ENCODE measurements at places on chromosomes 16 and 17.
A peak's percentile ranks its signal among the peaks of the same experiment; 100 is the strongest.

DNA sequence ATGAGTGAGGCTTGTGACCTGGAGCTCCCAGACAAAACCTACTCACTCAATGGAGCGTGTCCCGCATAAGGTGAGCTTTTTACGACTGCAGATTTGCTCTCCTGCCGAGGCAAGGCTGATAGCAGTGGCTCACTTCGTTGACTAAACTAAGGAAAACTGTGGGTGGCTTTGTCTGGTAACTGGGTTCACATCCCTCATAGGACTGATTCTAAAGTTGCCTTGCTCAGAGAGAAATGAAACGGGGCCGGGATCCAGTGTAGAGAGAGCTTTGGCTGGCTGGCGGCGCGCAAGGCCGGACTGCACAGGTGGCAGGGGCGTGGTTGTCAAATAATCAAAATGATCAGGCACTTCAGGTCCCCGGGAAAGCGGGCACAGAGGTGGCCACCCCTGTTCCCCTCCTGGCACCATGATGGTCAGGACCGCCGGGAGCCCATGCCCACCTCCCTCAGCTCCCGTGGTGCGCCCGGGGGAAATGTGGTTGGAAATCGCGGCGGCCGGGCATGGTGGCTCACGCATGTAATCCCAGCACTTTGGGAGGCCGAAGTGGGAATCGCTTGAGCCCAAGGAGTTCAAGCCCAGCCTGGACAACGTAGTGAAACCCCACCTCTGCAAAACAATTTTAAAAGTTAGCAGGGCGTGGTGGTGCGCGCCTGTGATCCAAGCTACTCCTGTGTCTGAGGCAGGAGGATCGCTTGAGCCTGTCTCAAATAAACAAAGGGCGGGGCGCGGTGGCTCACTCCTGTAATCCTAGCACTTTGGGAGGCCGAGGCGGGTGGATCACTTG is 26.6 kb upstream of the OR1F1 start:
- DNase-seq: no peak

DNA sequence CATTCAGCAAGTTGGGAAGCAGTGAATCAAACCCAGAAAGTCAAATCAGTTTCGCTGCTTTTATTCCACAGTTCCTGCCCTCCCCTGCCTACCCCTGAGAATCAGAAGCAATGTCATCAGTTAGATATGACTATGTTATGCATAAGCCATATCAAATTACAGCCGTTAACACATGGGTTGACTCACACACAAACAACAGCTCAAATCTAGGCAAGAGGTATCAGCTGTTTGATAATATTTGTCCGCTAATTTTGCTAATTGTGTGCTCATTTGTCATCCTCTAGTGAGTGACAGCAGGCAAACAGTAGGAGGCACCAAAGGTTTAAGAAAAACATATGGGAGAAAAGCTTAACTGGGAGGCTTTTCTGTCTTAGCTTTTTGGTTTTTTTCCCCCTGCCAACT is 327.4 kb upstream of the CCL2 start:
- DNase-seq: no peak

DNA sequence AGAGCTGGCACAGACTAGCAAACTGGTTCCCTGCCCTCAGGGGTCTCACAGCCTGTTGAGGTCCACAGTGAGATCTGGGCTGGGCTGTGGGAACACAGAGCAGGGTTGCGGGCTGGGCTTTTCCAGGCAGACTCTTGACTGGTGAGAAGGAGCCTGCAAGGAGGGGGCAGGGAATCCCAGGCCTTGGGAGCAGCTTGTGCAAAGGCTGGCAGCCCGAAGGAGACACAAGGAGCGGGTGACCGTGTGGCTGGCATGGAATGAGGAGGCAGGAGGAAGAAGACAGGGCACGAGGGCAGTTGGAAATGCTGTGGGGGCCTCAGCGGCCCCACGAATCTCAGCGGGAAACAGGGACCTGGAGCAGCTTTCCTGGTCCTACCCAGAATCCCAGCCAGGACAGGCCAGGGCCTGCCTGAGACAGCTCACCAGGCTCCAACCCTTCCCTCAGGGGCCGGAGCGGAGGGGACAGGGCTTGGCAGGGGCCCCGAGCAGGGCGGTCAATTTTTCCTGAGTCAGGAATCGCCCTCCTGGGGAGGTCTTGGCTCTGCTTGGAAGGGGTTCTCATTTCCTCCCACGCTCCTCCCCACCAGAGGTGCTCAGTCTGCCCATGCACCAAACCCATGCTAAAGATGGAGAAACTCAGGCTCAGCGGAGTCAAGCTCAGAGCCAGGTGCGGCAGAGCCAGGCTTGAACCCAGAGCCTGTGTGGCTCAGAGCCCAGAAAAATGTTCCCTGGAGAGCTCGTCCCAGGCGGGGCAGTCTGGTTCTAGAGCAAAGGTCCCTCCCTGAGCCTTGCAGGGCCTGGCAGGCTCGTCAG is 9.2 kb upstream of the SNN start:
- no peak for DNase-seq

DNA sequence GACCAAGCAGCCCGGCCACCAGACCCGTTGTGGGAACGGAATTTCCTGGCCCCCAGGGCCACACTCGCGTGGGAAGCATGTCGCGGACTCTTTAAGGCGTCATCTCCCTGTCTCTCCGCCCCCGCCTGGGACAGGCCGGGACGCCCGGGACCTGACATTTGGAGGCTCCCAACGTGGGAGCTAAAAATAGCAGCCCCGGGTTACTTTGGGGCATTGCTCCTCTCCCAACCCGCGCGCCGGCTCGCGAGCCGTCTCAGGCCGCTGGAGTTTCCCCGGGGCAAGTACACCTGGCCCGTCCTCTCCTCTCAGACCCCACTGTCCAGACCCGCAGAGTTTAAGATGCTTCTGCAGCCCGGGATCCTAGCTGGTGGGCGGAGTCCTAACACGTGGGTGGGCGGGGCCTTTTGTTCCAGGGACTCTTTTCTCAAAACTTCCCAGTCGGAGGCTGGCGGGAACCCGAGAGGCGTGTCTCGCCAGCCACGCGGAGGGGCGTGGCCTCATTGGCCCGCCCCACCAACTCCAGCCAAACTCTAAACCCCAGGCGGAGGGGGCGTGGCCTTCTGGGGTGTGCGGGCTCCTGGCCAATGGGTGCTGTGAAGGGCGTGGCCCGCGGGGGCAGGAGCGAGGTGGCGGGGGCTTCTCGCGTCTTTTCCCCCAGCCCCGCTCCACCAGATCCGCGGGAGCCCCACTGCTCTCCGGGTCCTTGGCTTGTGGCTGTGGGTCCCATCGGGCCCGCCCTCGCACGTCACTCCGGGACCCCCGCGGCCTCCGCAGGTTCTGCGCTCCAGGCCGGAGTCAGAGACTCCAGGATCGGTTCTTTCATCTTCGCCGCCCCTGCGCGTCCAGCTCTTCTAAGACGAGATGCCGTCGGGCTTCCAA is at the start of gene SLC2A4:
Gene SLC2A4 (plus strand): TSS at position 645 of the 879 bp plus-strand sequence. CDS start 217 bp downstream, at position 862.
- peak; percentile 87 for DNase-seq

DNA sequence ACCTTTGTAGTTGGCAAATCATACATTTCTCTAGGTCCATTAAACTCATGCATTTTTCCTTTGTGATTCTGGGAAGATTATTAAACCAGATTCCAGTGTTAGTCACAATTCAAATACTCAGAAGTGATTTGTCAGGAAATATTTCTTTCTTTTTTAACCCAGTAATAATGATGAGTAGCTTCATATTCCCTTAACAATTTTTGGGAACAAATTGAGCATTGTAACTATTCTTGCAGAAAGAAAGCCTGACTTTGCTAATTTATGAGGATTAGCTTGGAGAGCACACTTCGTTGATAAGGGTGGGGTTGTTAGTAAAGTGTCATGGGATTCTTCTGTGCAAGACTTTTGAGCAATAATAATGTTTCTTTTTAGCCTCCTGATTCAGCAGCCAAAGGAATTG is 18.7 kb upstream of the KRT24 start:
- DNase-seq: no peak

GRCh38 chr16:24953721-24954120 is 61.4 kb downstream of the ARHGAP17 start:
- no peak for DNase-seq

DNA sequence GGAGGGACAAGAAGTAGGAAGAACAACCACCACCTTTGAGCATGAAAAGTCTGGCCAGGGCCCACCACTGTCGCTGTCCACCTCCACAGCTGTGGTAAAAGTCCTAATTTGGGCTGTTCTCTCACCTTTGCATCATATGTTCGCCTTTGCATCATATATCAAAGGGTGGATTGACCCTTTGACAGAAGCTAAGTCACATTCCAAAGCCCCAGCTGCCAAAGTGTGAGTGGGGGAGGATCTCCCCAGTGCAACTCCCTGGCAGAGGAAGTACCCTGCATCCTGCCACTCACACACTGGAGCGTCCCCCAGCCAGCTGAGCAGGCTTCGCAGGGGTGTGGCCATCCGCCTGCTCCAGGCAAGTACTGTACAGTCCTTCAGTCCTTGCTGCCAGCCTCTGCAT is 12.7 kb upstream of the SPECC1 start:
- no peak for DNase-seq

GRCh38 chr17:43652124-43652480 is 9.6 kb downstream of the MEOX1 start:
- DNase-seq: no peak

- DNase-seq: peak; percentile 64
Measured at GRCh38 chr16:24010440-24011089, 174.8 kb downstream of the PRKCB start.

DNA sequence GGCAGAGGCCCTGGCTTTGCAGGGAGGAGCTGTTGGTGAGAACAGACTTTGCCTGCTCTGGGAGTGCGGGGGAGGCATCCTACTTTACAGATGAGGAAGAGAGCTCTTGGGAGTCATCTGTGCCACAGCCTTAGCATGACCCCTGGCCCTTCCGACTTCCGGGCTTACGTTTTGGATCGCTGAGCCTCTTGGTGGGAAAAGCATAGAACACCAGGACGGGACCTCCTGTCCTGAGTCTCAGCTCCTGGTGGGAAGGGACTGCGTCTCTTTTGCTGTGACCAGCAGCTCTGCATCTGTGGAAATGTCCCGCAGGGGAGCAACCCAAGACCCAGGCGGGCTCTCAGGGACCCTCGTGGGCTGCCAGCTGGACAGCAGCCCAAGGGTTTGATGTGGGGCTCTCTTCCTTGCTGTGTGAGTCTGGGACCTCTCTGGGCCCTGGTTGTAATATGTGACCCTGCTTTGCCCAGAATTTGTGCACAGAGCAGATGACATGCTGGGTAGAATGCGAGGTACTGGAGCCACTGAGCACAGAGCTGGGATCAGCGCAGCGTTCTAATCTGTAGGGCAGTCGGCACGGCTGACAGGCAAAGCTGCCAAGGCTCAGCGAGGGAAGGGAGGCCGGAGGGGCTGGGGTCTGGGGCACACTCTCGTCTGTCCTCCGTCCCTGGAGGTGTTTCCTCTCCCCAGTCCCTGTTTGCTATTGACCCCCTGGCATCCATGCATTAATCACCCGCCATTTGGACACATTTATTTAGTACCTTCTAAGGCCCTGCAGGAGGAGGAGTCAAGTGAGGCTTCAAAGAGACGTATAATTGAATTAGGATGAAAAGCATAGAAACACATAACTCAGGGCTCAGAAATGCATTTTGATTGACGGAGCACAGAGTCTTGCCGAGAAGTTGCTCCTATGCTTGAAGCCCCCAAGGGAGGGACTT is 64.0 kb downstream of the NT5M start:
- DNase-seq: no peak

- DNase-seq: no peak
Measured at GRCh38 chr17:17363638-17364337, 60.6 kb downstream of the NT5M start.

DNA sequence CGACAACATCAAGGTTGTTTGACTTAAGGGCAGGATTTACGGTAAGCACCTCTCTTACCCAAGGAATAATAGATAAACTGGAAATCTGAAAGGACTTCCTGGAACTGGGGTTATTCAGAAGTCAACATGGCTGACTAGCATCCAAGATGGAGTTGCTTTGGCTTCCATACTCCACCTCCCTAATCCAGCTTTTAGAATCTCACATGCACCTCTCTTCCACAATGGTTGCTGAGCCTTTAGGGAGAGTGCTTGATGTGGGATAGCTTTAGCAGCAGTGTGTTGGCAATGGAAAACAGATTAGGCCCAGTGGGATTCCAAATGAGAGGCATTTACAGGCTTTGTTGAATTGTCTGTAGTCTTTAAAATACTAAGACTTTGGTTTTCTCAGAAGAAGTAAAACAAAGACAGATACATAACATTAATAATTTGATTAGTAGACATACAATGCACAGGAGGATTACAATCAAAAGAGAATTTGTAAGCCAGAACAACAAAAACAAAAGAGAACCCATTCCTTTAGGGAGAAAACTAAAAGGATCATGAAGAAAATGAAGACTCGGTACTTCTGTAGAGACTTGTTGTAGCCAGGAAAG is 222.0 kb downstream of the HS3ST3B1 start:
- no peak for DNase-seq

- no peak for DNase-seq
Measured at GRCh38 chr17:3034578-3034920, 28.9 kb downstream of the OR1D5 start.

DNA sequence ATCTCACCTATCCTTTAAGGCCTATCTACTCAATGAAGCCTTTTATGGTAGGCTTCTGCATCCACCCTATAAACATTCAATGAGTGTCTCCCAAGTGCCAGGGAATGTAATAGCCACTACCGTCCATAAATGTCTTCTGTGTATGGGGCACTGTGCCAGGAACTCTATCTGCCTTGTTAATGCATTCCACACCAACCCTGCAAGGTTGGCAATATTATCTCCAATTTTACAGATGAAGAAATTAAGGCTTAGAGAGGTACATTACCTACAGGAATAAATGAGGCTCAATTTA is 20.0 kb downstream of the MAP3K14 start:
- DNase-seq: no peak

DNA sequence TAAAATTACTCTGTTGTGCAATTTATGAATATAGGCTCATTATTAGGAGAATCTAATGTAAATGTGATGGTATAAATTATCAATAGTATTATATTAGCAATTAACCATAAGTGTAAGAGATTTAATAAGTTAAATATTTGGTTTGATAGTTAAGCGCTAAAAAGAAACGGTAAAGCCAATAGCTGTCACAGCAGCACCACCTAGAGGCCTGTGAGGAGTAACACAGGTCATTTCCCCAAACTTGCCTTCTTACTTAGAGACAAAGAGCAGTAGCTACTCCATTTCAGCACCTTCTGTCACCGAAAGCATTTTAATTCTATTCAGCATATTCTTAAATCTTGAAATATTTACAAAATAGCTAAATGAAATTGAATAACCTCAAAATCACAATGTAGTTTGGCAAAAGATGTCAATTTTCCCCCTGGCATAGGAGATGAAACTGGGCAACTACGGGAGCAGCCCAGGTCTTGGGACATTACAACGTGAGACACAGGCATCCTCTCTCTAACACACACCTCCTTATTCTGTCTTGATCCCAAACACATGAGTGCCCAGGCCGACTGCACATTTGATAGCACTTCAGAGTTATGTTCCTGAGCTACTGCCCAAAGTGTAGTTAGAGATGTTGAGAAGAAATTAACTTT is 14.3 kb upstream of the DYNLRB2 start:
- DNase-seq: peak; percentile 55

All from right lung (tissue), 10 donors.